ENCODE measurements at places on chromosomes 11 and 22.

- DNase-seq: no peak
Observed at GRCh38 chr22:50733521-50734342, 4.3 kb upstream of the ACR start.

DNA sequence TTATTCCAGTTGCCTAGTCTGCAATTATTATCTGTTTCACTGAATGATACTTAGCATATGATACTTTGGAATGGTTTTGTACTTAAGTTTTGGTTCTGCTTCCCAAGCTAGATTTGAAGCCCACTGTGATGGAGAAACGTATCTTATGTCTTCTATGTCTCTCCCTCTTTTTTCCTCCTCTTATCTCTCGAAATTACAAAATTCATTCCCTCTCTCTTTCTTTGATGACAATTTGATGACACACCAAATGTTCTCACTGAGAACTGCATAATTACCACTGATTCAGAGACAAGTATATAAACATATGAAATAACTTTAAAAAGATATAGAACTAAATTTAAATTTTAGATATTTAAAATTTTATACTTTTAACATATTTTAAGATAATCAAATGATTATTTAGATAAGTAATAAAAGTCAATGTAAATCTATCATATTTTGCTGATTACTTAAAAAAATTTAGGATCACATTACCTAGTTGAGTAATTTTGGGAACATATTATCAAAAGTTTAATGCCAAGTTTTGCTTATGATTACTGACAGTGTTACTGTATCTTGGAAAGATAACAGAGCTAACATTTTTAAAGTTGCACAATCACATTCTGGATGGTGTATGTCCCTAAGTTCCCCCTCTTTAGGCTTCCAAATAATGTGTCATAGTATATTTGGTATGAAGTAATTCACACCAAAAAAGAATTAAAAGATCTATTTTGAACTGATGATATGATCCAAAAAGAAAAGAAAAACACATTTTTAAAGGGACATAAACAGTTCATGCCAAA lies 255.3 kb downstream of the SBF2 start:
- DNase-seq: no peak

- no peak for DNase-seq
Observed at GRCh38 chr11:111351374-111352055, 27.6 kb downstream of the POU2AF1 start.

DNA sequence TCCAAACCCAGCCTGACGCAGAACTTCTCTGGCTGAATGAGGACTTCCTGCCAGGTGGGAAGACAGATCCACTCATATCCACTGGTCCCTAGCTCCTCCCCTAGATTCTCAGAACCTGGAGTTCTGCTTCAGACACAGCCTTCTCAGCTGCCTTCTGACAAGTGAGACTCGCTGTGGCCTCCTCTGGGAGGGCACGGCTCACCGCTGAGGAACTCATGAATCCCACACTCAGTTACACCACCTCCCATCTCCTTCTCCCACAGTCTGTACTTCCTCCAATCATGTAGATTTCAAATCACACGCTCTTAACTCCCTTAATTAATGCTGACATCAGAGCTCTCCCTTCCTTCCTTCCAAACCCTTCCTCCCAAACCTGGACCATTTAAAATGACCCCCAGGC lies 86.4 kb upstream of the TMEM45B start:
- DNase-seq: no peak

DNA sequence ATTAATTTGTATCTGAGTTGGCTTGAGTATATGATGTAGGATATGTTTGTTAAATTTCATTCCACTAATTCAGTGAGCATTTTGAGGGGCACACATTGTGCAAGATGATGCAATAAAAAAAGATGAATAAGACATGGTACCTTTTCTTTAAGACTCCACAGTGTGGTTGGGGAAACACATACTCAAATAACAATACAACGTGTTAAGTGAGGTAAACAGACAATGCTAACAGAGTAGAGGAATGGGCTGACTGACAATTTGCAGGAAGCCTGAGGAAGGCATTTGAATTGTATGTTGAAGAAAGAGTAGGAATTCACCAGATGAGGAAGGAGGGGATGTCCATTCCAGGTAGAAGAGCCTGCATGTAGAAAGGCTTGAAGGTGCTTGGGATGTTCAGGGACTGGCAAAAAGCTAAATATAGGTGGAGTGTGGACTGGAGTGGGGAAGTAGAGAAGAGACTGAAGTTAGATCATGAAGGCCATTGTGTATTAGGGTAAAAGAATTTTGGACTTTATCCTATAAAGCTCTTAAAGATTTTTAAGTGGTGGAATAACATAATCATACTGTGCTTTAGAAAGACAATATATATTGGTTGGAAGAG lies 6.8 kb downstream of the RNF169 start:
- DNase-seq: no peak

- no peak for DNase-seq
Observed at GRCh38 chr11:86670181-86670580, 2.2 kb downstream of the ME3 start.

Data from HepG2 (cell line).